Effector memory CD8-positive, alpha-beta T cell (primary cell): ENCODE measurements at places on chromosomes 6 and 20.

DNA sequence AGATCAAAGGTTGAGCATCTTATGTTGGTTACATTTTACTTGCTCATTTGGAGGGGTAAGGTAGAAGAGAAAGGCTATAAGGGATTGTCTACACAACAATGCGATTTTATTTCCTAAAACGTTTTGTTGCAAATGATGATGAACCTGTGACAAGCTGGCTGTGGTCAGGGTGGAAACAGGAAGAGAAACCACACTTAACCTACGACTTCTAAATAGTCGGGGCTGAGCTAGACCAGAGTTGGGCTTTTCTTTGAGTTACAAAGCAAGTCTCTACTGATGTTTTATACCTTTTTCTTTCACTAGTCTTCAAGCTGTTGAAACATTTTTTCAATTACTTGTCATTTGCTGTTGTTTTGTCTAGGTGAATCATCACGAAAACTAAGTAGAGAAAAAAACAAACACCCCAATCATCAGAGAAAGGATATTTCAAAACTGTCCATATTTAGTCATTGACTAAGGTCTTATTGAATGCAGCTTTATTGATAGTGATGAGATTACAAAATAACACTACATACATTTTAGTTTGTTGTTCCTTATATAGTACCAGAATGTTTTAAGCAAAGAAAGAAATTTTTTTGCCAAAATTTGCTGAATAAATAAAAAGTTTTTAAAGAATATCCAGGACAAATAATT is 18.0 kb downstream of the KLHL31 start:
- peaks cover 29% of the 10 kb centered on the region for H3K4me1 ChIP-seq
- H3K27me3 ChIP-seq = no peaks in the 10 kb centered on the region
- peak; percentile 23 for DNase-seq
- H3K4me3 ChIP-seq = peak overlapping the region; percentile 43
- peaks cover 19% of the 10 kb centered on the region for H3K36me3 ChIP-seq

- no peak for DNase-seq
- peaks cover 11% of the 10 kb centered on the region for H3K27me3 ChIP-seq
- H3K4me3 ChIP-seq = no peak overlapping the region
- H3K36me3 ChIP-seq = peaks cover 4% of the 10 kb centered on the region
- no peak overlapping the region for H3K27ac ChIP-seq
Measured at GRCh38 chr6:43883847-43884651, 114.0 kb downstream of the VEGFA start.

GRCh38 chr20:56806952-56807517 is 177.9 kb downstream of the TFAP2C start:
- H3K27me3 ChIP-seq = peaks cover 11% of the 10 kb centered on the region
- H3K4me3 ChIP-seq = no peak overlapping the region
- H3K4me1 ChIP-seq = no peaks in the 10 kb centered on the region
- H3K36me3 ChIP-seq = no peaks in the 10 kb centered on the region
- H3K27ac ChIP-seq = no peak overlapping the region

DNA sequence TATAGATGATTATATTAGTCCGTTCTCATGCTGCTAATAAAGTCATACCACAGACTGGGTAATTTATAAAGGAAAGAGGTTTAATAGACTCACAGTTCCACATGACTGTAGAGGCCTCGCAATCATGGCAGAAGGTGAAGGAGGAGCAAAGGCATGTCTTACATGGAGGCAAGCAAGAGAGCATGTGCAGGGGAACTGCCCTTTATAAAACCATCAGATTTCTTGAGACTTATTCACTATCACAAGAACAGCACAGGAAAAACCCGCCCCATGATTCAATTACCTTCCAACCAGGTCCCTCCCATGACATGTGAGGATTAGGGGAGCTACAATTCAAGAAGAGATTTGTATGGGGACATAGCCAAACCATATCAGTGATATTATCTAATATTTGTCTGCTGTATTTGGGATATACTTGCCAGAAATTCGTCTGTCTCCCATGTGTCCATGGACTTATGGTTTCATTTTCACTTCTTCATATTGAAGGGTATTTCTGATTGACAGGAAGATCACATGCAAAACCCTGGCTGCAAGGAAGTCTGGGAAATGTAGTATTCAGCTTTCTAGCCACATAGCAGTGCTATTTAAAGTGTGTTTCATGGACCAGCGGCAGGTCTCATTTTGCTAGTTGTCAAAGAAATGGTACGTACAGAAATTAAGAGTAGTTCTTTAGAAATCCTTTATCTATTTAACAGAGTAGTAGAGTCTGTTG is 50.5 kb upstream of the PAK5 start:
- H3K4me3 ChIP-seq = peak overlapping the region; percentile 5
- H3K36me3 ChIP-seq = no peaks in the 10 kb centered on the region
- H3K27ac ChIP-seq = no peak overlapping the region
- H3K4me1 ChIP-seq = peaks cover 2% of the 10 kb centered on the region

GRCh38 chr20:43900121-43900466 is 14.6 kb upstream of the TOX2 start:
- peaks cover 46% of the 10 kb centered on the region for H3K27me3 ChIP-seq
- H3K4me3 ChIP-seq = no peak overlapping the region
- H3K27ac ChIP-seq = no peak overlapping the region
- DNase-seq = no peak

GRCh38 chr20:57605878-57606277 is 14.3 kb downstream of the ZBP1 start:
- H3K4me3 ChIP-seq = peak overlapping the region; percentile 57
- H3K36me3 ChIP-seq = peaks cover 40% of the 10 kb centered on the region
- DNase-seq = no peak
- peak overlapping the region; percentile 99 for H3K27ac ChIP-seq
- H3K4me1 ChIP-seq = peaks cover 36% of the 10 kb centered on the region
- no peaks in the 10 kb centered on the region for H3K27me3 ChIP-seq

DNA sequence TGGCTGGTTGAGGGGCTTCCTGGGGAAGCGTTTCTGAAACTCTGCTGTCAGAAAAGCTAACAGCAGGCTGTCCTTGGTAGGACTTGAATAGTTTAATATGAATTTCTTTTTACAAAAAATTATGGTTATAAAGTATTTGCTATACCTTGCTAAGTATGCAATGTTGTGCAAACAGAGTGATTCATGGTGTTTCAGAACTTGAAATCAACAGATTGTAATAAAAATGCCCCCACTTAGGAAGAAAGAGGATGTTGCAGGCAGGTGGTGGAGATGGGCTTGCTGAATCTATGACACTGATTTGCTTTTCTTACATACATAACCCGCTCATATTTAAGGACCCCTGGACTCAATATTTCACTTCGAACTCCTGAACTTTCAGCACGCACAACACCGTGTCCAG is 211.6 kb downstream of the THBS2 start:
- no peaks in the 10 kb centered on the region for H3K36me3 ChIP-seq
- H3K4me3 ChIP-seq = no peak overlapping the region
- H3K4me1 ChIP-seq = no peaks in the 10 kb centered on the region

- no peaks in the 10 kb centered on the region for H3K36me3 ChIP-seq
- H3K27ac ChIP-seq = no peak overlapping the region
- no peak overlapping the region for H3K4me3 ChIP-seq
- H3K4me1 ChIP-seq = peaks cover 13% of the 10 kb centered on the region
- peaks cover 2% of the 10 kb centered on the region for H3K27me3 ChIP-seq
Measured at GRCh38 chr20:24102290-24102689, 113.7 kb upstream of the GGTLC1 start.

GRCh38 chr20:24007073-24007595 is 18.6 kb upstream of the GGTLC1 start:
- no peaks in the 10 kb centered on the region for H3K27me3 ChIP-seq
- H3K36me3 ChIP-seq = peaks cover 4% of the 10 kb centered on the region
- no peaks in the 10 kb centered on the region for H3K4me1 ChIP-seq
- H3K4me3 ChIP-seq = no peak overlapping the region
- no peak overlapping the region for H3K27ac ChIP-seq

- H3K36me3 ChIP-seq = no peaks in the 10 kb centered on the region
- DNase-seq = no peak
- peaks cover 38% of the 10 kb centered on the region for H3K27me3 ChIP-seq
- no peaks in the 10 kb centered on the region for H3K4me1 ChIP-seq
Measured at GRCh38 chr20:41800040-41800439, 181.9 kb upstream of the CHD6 start.

- no peak overlapping the region for H3K27ac ChIP-seq
- no peak overlapping the region for H3K4me3 ChIP-seq
- no peaks in the 10 kb centered on the region for H3K36me3 ChIP-seq
- no peaks in the 10 kb centered on the region for H3K4me1 ChIP-seq
Measured at GRCh38 chr6:28522594-28523240, 3.0 kb upstream of the GPX5 start.

GRCh38 chr20:52500157-52500556 is 308.6 kb upstream of the ZFP64 start:
- no peak for DNase-seq
- H3K27me3 ChIP-seq = peaks cover 14% of the 10 kb centered on the region
- H3K4me3 ChIP-seq = no peak overlapping the region
- no peaks in the 10 kb centered on the region for H3K4me1 ChIP-seq
- H3K27ac ChIP-seq = no peak overlapping the region
- H3K36me3 ChIP-seq = no peaks in the 10 kb centered on the region

DNA sequence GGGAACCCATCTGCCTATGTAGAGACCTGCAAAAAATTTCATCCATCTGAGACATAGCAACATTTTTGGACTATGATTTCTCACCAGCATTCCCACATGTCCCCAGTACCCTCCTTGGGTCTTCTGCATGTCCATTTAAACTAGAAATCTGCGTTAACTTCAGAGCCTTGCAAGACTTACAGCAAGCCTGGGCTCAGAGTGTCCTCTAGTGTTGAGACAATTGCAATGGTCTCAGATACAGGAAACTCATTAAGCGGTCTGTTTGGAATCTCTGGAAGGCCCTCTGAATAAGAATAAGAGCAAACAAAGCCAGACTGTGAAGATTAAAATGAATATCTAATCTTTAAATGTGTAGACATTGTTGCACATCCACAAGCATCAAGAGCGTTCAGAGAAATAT is 20.5 kb upstream of the PI3 start:
- no peak overlapping the region for H3K27ac ChIP-seq
- H3K4me1 ChIP-seq = no peaks in the 10 kb centered on the region
- no peak for DNase-seq
- peaks cover 100% of the 10 kb centered on the region for H3K27me3 ChIP-seq
- H3K36me3 ChIP-seq = no peaks in the 10 kb centered on the region

GRCh38 chr6:166244353-166245045 is 63.7 kb downstream of the PRR18 start:
- H3K27me3 ChIP-seq = no peaks in the 10 kb centered on the region
- no peaks in the 10 kb centered on the region for H3K36me3 ChIP-seq
- peaks cover 16% of the 10 kb centered on the region for H3K4me1 ChIP-seq
- peak overlapping the region; percentile 86 for H3K27ac ChIP-seq

DNA sequence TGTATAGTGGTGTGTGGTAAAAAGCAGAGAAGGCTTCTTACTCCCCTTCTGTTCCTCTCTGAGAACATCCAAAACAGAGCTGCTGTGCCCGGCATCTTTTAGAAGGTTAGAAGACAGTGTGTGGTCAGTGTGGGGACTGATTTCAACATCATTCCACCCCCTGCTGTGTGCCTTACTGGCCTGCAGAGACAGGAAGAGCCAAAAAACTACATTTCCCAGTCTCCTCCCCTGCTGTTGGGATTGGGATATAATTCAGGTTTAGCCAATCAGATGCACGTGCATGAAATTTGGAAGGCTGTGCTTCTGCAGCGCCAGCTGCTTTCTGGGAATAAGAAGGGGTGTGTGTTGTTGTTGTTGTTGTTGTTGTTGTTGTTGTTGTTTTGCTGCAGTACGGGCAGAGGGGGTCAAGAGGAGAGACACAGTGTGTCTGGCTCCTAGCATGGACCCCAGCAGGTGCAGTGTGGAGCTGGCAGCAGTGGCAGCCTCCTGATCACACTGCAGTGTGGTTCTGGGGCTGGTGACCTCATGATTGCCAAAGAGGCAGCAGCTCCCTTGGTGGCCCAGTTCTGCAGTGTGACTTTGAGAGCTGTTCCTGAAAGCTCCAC is 74.7 kb downstream of the MRPL14 start:
- H3K27ac ChIP-seq = no peak overlapping the region
- no peaks in the 10 kb centered on the region for H3K36me3 ChIP-seq
- DNase-seq = no peak
- H3K4me3 ChIP-seq = no peak overlapping the region

GRCh38 chr6:87763276-87763675 is 61.2 kb upstream of the AKIRIN2 start:
- H3K36me3 ChIP-seq = no peaks in the 10 kb centered on the region
- no peaks in the 10 kb centered on the region for H3K4me1 ChIP-seq
- H3K4me3 ChIP-seq = no peak overlapping the region
- peak overlapping the region; percentile 54 for H3K27ac ChIP-seq

- no peaks in the 10 kb centered on the region for H3K27me3 ChIP-seq
- H3K4me3 ChIP-seq = no peak overlapping the region
- H3K4me1 ChIP-seq = peaks cover 2% of the 10 kb centered on the region
Measured at GRCh38 chr6:72954716-72955115, 270.6 kb downstream of the KHDC1L start.

- no peak overlapping the region for H3K27ac ChIP-seq
- H3K36me3 ChIP-seq = no peaks in the 10 kb centered on the region
- no peaks in the 10 kb centered on the region for H3K4me1 ChIP-seq
Measured at GRCh38 chr6:135257631-135258405, 76.7 kb downstream of the MYB start.

GRCh38 chr20:32858189-32858588 is 534 bp upstream of the EFCAB8 start:
- H3K4me3 ChIP-seq = no peak overlapping the region
- peaks cover 50% of the 10 kb centered on the region for H3K36me3 ChIP-seq
- no peaks in the 10 kb centered on the region for H3K27me3 ChIP-seq
- H3K4me1 ChIP-seq = peaks cover 15% of the 10 kb centered on the region
- H3K27ac ChIP-seq = peak overlapping the region; percentile 62

DNA sequence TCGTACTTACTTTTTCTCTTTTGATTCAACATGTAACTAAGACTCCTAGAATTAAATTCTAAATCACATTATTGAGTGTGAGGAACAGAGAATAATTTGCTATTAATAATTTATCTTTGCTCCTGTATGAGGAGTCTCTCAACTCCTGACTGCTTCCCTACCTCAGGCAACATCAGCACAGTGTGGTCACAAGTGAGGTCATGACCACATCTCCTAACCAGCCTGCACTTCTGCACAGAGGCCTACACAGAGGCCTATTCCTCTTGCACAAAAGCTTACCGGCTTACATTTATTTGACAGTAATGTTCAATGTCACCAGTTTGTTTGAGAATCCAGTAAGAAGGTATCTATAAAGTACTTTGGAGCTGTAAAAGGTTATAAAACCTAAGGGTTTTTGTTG is 637.4 kb upstream of the MARCKS start:
- no peaks in the 10 kb centered on the region for H3K27me3 ChIP-seq
- H3K27ac ChIP-seq = no peak overlapping the region
- no peaks in the 10 kb centered on the region for H3K4me1 ChIP-seq
- no peak for DNase-seq

GRCh38 chr20:21219686-21220085 is 83.4 kb upstream of the XRN2 start:
- peaks cover 15% of the 10 kb centered on the region for H3K36me3 ChIP-seq
- H3K27ac ChIP-seq = no peak overlapping the region

- H3K36me3 ChIP-seq = no peaks in the 10 kb centered on the region
- no peak overlapping the region for H3K4me3 ChIP-seq
- H3K4me1 ChIP-seq = no peaks in the 10 kb centered on the region
- no peak for DNase-seq
- no peak overlapping the region for H3K27ac ChIP-seq
- peaks cover 19% of the 10 kb centered on the region for H3K27me3 ChIP-seq
Measured at GRCh38 chr20:2314759-2315439, 19.1 kb downstream of the TGM3 start.

- H3K27me3 ChIP-seq = no peaks in the 10 kb centered on the region
- peaks cover 11% of the 10 kb centered on the region for H3K4me1 ChIP-seq
- no peak overlapping the region for H3K27ac ChIP-seq
Measured at GRCh38 chr20:35539756-35540212, 2.1 kb upstream of the ERGIC3 start.
